Activated naive CD4-positive, alpha-beta T cell treated with anti-CD3 and anti-CD28 coated beads for 36 hours (primary cell): ENCODE measurements at places on chromosomes 2 and 18. TPM values are rescaled to one million over a fixed set of nuclear protein-coding genes. Genes with fewer than 3 reads are reported as not detected.

- H3K4me3 ChIP-seq, result peak overlapping the region; percentile 77
- DNase-seq, result no peak
- no peaks in the 10 kb centered on the region for H3K36me3 ChIP-seq
- peaks cover 48% of the 10 kb centered on the region for H3K27me3 ChIP-seq
Observed at GRCh38 chr2:27263287-27264252, 723 bp upstream of the SLC30A3 start.

DNA sequence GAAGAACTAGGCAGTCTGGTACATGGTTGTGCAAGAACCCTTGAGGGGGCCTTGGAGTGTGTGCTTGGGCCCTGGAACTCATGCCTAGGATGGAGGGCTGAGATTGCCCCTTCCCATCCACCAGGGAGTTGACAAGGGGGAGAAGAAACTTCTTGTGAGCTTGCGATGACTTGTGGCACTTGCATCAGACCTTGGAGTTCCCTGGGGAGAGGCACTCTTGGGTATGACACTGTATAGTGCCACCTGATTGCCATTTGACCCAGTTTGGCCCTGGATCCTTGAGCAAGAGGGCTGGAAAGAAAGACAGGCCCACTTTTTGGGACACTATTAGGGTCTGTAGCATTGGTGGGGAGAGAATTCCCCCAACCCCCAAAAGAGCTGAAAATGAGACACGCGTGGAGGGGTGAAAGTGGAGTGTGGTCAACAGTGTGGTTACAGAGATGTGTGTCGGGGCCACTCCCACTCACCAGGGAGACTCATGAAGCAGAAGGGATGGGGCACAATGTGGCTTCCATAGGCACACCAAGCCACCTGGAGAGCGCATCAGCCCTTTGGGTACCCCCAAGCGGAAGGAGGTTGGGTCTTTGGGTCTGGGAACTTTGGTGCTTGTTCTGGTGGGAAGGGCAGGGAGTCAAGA lies 101.3 kb downstream of the MSH2 start:
- H3K27ac ChIP-seq, result no peak overlapping the region
- DNase-seq, result no peak
- H3K27me3 ChIP-seq, result no peaks in the 10 kb centered on the region
- no peak overlapping the region for H3K4me3 ChIP-seq
- H3K4me1 ChIP-seq, result peaks cover 8% of the 10 kb centered on the region

The ALPP gene
- not detected for total RNA-seq

GRCh38 chr2:148918554-148918953 lies 43.5 kb downstream of the KIF5C start:
- peaks cover 9% of the 10 kb centered on the region for H3K36me3 ChIP-seq
- H3K27ac ChIP-seq, result no peak overlapping the region
- no peak overlapping the region for H3K4me3 ChIP-seq
- DNase-seq, result no peak
- no peaks in the 10 kb centered on the region for H3K27me3 ChIP-seq

DNA sequence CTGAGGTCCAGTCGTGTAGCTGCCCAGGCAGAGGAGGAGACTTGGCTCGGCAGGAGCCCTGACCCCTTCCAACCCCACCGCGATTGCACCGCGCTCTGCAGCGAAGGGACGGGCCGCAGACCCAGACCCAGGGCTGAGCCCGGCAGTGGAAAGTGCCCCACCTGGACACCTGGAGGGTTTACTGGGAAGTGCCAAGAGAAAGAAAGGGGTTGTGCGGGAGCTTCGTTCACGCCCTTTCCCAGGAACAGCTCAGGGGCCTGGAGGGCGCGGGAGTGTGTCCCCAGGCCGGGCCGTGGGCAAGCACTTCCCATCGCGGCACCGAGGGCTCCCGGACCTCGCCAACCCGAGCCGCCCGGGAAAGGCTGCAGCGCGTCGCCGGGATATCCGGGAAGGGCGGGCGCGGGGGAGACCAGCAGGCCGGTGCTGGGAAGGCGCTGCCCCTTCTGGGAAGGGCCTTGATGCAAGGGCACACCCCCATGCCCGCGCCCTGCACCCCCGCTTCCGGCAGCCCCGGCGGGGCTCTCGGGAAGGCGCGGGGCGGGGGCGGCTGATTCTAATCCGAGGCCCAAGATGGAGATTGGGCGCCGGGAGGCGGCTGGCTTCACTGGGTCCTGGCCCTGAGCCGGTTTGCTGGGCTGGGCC lies 36.1 kb upstream of the MRPL33 start:
- no peaks in the 10 kb centered on the region for H3K36me3 ChIP-seq
- no peaks in the 10 kb centered on the region for H3K27me3 ChIP-seq
- DNase-seq, result peak; percentile 82
- H3K4me1 ChIP-seq, result peaks cover 18% of the 10 kb centered on the region
- H3K27ac ChIP-seq, result peak overlapping the region; percentile 65
- peak overlapping the region; percentile 66 for H3K4me3 ChIP-seq

The IL37 gene
- total RNA-seq, result not detected

- H3K4me3 ChIP-seq, result no peak overlapping the region
- H3K36me3 ChIP-seq, result no peaks in the 10 kb centered on the region
- no peak for DNase-seq
- no peak overlapping the region for H3K27ac ChIP-seq
Observed at GRCh38 chr2:7852546-7852945, 829.3 kb upstream of the ID2 start.

The DCDC2C gene
- not detected for total RNA-seq

GRCh38 chr18:74682141-74682990 lies 84.7 kb downstream of the ZNF407 start:
- H3K4me3 ChIP-seq, result no peak overlapping the region
- peaks cover 11% of the 10 kb centered on the region for H3K4me1 ChIP-seq
- no peaks in the 10 kb centered on the region for H3K27me3 ChIP-seq

- DNase-seq, result no peak
- no peak overlapping the region for H3K27ac ChIP-seq
- H3K36me3 ChIP-seq, result no peaks in the 10 kb centered on the region
- H3K4me1 ChIP-seq, result peaks cover 4% of the 10 kb centered on the region
- no peak overlapping the region for H3K4me3 ChIP-seq
- H3K27me3 ChIP-seq, result peaks cover 12% of the 10 kb centered on the region
Observed at GRCh38 chr2:217079165-217079564, 219.3 kb upstream of the TNP1 start.

The CTAGE1 gene
- not detected for total RNA-seq

GRCh38 chr2:238136820-238137537 lies 1.5 kb upstream of the KLHL30 start:
- no peak overlapping the region for H3K27ac ChIP-seq
- no peaks in the 10 kb centered on the region for H3K36me3 ChIP-seq
- no peak for DNase-seq
- H3K4me3 ChIP-seq, result no peak overlapping the region
- H3K27me3 ChIP-seq, result no peaks in the 10 kb centered on the region

The MLPH gene
- total RNA-seq, result not detected

DNA sequence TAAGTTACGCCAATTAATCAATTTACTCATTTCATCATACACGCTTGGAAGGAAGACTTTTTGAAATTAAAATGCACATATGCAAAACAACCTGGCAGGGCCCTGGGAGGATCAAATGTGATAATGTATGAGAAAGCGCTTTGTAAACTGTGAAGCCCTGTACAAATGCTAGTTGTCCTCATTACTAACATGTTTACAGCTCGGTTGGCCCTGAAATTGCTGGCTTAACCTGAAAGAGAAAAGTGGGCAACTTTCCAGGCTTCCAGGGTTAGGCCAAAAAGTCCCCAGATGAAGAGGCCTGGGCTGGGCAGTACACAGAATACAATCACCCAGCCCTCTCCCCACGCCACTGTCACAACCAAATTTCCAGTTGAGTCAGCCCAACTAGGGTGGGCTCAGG lies 60.2 kb downstream of the DNMT3A start:
- H3K4me3 ChIP-seq, result no peak overlapping the region
- H3K36me3 ChIP-seq, result peaks cover 38% of the 10 kb centered on the region
- H3K27me3 ChIP-seq, result no peaks in the 10 kb centered on the region
- peaks cover 72% of the 10 kb centered on the region for H3K4me1 ChIP-seq

- no peaks in the 10 kb centered on the region for H3K36me3 ChIP-seq
- H3K27ac ChIP-seq, result no peak overlapping the region
- H3K4me3 ChIP-seq, result no peak overlapping the region
- DNase-seq, result no peak
Observed at GRCh38 chr18:41783065-41783818, 171.8 kb upstream of the PIK3C3 start.

DNA sequence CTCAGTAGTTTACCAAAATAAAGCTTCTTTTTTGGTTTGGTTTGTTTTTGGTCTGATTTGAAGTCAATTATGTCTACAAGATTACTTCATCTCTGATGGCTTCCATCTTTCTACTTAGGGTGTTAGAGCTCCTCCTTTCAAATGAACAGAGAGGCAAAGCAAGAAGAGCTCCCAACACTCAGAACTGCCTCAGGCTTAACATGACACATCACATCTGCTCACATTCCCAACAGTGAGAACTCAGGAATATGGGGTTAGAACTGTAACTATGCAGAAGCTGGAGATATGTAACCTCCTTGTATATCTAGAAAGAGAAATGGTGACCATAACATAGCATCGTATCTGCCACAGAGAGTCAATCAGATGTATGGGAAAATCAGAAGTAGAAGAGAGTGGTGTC lies 11.4 kb upstream of the LRATD1 start:
- H3K4me3 ChIP-seq, result no peak overlapping the region
- peaks cover 7% of the 10 kb centered on the region for H3K27me3 ChIP-seq
- DNase-seq, result no peak
- no peaks in the 10 kb centered on the region for H3K36me3 ChIP-seq
- no peak overlapping the region for H3K27ac ChIP-seq

DNA sequence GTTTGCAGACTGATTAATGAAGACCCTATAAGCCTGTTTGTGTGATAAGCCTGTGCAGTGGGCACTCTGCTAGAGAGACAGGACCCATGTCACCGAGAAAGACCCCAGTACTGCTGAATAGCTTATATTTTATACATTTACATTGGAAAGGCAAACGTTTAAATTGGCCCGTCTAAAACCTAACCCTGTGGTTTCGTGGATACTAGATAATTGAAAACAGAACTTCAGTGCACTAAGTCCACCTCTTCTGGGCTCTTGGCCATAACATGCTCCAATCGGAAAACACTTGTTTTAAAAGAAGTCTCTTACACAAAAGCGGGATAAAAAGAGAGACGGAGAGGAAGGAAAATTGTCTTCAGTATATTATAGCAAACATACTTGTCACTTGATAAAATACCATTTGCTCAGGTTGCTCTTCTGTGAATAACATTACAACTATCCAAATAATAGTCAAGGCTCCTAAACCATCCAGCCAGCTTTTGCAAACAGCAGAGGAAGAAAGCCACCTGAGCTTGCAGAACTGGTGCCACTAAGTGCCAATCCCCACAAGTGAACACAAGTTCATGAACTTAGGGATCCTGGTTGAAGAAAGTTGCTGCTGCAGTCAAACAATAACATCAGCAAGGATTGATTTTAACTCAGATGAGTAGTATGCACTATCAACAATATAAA lies 218.4 kb upstream of the FN1 start:
- H3K27ac ChIP-seq, result no peak overlapping the region
- no peak for DNase-seq
- no peak overlapping the region for H3K4me3 ChIP-seq
- H3K4me1 ChIP-seq, result no peaks in the 10 kb centered on the region

DNA sequence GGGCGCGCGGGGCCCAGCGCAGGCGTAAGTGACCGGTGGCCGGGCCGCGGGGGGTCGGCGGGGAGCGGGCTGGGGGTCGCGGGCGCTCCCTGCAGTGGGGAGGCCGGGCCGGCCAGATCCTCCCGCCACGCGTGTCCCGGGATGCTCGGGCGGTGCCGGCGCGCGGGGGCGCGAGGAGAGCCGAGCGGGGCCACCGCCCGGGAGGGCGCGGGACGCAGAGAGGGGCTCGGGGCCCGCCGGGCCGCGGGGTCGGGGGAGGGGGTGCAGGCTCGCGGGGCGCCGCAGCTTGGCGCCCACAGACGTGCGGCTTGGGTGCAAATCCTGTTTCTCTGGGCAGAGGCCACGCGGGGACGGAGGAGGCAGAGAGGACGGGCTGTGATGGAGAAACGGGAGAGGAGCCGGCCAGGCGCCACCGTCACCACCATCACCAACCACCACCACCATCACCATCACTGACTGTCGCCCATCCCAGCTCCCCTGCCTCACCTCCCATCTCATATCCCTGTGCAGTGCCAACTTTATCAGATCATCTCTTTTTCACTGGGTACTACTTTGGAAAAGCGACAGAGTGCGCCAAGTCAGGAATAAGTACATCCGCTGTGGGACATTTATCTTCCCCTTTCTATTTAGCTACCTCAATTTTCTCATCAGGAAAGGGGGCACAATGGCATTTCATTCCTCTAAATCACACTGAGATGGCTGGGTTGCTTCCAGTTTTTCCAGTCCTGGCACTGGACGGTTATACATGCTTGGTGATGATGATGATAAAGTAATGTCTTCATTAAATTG lies 97.2 kb upstream of the GPR45 start:
- H3K27ac ChIP-seq, result no peak overlapping the region
- peak overlapping the region; percentile 65 for H3K4me3 ChIP-seq
- peaks cover 10% of the 10 kb centered on the region for H3K4me1 ChIP-seq
- peaks cover 55% of the 10 kb centered on the region for H3K27me3 ChIP-seq
- DNase-seq, result no peak
- H3K36me3 ChIP-seq, result no peaks in the 10 kb centered on the region

DNA sequence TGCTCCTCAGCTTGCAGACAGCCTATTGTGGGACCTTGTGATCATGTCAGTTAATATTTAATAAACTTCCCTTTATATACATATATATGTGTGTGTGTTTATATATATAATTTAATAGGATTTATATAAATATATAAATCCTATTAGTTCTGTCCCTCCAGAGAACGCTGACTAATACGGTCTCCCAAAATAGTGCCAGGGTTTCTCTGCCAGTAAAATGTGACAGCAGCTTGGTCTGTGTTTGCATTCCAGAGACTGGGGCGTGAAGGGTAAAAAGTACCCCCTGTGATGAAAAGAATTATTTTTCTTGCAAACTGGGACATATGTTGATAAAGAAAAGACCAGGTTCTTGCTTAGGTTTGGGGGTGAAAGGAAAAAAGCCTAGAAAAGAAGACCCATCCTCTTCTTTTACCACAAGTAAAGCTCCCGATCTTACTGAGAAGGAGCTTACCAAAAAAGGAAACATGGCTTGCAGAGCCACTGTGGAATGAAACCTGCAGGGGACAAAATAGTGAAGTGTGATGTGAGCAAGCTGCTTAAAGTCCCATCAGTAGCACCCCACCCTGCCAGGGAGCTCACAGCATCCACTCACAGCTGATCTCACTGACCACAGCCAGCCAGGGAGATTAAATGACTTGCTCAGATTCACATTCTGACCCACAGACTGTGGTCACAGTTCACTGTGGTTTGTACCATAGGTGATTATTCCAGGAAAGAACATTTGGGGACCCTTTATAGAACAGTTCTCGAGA lies 110.9 kb upstream of the RMP24 start:
- H3K27ac ChIP-seq, result peak overlapping the region; percentile 2
- H3K4me3 ChIP-seq, result no peak overlapping the region

The CCDC85A gene
- total RNA-seq, result not detected

The CPO gene
- not detected for total RNA-seq

The FAP gene
- total RNA-seq, result not detected

DNA sequence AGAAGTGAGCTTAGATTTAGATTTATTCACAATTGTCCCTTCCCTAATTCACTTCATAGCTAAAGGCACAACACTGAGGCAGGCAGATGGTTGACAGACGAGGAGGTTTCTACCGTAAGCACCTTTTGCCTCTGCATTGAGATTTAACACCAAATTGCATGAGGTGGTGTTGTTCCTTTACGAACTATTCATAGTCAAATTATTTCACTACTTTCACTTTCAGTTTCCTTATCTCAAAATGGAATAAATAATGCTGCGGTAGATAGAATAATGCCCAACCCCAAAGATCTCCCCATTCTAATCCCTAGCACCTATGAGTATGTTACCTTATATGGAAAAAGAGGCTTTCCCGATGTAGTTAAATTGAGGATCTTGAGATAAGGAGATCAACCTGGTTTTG lies 58.9 kb upstream of the LINC00305 start:
- H3K27me3 ChIP-seq, result no peaks in the 10 kb centered on the region
- H3K4me3 ChIP-seq, result no peak overlapping the region
- no peak for DNase-seq
- H3K36me3 ChIP-seq, result no peaks in the 10 kb centered on the region
